ENCODE measurements at places on chromosomes 3 and 15.
A peak's percentile ranks its signal among the peaks of the same experiment; 100 is the strongest.

- peak; percentile 44 for DNase-seq
These were observed 15.8 kb downstream of the ABHD17C start for GRCh38 chr15:80710635-80711554.

- no peak for DNase-seq
These were observed 6.1 kb downstream of the SOX14 start for GRCh38 chr3:137770066-137770834.

DNA sequence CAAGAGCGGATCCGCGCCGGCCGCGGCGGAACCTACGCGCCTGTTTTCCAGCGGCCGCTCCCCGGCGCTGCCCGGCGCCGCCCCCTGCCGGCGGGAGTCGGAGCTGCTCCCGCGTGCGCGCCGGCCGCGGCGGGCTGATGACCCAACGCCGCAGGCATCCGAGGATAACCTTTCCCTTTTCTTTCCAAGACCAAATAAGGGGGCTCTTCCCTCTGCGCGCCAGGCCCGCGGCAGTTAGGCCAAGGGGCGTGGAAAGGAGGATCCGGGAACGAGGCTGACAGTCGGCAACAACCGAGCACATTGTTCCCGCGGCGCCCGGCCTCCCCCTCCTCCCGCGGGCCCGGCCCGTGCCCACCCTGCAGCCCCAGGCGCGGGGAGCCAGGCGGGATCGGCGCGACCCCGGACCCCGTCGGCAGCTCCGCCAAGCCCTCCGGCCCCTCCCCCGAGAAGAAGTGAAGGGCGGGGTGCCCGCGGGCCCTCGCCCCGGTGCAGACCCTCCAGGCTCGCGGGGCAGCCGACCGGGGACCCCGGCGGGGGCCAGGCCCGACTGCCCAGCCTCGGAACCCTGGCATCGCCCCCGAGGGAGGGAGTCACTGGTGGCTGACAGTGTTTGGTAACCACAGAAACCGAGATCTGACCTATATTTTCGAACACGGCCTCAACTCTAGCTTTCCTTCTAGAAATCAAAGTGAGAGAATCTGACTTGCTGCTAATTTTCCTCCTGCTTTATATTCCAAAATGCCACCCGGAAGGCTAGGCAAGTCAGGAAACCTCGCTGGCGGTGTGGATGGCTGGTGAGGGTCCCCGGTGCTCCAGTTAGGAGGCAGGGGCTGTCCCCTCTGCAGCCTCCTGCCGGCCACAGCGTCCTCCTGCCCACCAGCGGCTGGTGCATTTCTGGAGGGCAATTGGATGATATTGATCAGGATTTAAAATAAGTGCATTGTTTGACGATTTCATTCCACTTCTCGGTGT lies 45.6 kb upstream of the SYNM start:
- no peak for DNase-seq

DNA sequence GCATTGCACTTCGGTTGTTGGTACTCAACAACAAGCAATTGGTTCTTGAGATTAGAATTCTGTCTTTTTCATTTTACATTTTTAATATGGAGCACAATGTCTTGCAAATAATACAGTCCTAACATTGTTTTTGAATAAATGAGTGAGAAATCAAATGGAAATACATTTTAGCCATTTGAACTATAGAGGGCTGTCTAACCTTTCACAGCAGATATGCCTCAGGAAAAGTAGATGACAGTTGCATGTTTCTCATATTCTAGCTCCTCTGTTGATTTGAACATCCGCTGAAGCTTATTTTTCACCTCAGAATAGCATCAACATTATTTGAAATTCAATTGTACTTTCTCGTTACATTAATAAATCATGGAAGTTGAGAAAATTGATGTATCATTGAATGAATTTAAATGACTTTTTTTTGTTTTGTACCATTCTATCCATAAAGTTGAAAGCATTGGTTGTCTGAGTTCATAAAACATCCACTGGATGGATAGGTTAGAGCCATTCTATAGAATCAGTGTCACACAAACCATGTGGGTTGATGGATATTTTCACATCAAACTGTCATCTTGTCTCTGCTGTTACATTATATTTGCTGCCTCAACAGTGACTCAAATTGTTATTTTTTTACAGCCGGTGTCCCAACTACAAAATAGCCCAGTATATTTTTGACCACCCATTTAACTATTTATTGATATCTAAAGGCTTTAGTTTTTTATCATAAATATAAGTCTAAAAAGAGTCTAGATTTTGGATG lies 928.3 kb downstream of the NSUN3 start:
- DNase-seq = no peak

- DNase-seq = no peak
These were observed 110.2 kb downstream of the ADCY5 start for GRCh38 chr3:123338620-123339061.

DNA sequence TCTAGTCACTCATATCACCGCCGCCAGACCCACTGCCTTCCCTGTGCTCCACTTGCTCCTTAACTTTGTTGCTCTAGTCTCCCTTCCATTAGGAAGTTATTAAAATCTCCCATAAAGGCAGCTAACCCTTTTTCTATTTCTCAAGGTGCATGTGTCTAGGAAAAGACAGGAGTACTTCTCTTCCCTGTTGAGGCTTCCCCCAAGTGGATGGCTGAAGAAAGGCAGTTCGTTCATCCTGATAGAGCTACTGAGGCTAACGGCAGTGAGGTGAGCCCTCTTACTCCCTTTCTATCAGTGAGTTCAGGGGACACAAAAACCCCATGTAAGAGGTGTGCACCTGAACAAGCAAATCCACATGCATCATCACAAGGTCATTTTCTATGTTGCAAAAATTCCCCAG lies 397.8 kb downstream of the IGSF11 start:
- no peak for DNase-seq

- DNase-seq = no peak
These were observed 38.7 kb downstream of the FGD5 start for GRCh38 chr3:14857506-14857905.

GRCh38 chr3:8658306-8659212 lies 14.0 kb upstream of the SSUH2 start:
- DNase-seq = no peak

- DNase-seq = no peak
These were observed 51.4 kb downstream of the CPEB1 start for GRCh38 chr15:82595766-82596165.

GRCh38 chr3:117084277-117084676 lies 374.7 kb downstream of the TUSC7 start:
- no peak for DNase-seq

DNA sequence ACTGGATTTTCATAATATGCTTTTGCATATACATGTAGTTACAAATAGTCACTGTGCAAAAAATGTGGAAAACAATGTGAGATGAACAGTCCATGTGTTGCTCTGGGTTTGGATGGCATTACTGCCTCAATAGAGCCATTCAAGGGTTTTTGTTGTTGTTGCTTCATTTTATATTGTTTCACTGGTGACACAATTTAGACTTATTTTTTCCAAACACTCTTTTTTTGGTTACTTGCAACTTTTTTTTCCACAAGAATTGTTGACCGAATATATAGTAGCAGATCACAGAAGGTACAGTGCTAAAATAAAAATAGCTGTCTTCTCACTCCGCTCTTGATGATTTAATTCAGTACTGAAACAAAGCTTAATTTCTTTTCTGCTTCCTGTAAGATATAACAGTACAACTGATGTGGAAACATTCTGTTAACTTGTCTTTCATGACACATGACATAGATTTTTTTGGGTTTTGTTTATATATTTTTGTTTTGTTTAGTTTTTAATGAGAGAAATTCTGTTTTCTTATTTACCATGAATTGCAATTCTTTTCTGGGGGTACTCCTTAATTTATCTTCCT lies 618.6 kb downstream of the NAALADL2 start:
- DNase-seq = no peak

DNA sequence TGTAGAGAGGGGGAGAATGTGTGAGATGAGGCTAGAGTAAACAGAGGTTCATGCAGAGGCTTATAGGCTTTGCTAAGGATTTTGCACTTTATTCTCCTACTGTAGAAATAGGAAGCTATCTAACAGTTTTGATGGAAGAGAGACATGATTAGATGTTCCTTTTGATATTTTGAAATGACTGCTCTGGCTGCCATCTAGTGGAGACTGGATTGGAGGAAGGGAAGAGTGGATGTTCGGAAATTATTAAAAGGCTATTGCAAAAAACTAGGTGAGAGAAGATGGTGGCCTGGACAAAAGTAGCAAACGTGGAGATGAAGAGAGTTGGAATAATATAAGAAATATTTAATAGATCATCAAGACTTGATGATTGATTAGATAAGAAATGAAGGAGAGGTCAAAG lies 42.2 kb downstream of the SYN2 start:
- DNase-seq = no peak

GRCh38 chr3:99869621-99870020 lies 52.0 kb downstream of the CMSS1 start:
- DNase-seq = no peak

GRCh38 chr3:48891606-48892005 lies 7.1 kb downstream of the SLC25A20 start:
- no peak for DNase-seq

DNA sequence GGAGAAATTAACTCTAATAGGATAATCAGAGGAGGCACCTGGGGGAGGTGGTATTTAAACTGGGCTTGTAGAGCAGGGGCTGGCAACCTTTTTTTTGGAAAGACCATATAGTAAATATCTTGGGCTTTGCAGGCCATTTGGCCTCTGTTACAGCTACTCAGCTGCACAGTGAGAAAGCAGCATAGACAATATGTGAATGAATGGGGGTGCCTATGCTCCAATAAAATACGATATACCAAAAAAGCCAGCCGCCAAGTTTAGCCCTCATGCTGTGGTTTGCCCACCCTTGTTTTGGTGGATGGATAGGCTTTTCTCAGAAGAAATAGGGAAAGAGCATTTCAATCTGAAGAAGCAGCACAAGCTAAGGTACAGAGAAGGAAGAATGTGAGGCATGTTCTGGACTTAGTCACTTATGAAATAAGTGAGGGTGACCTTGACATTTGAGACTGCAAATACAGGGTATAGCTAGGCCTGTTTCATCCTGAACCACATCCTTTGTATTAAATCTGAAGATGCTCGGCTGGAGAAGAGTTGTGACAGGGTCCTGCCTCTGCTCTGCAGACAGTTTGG lies 131.0 kb upstream of the NR2E3 start:
- DNase-seq = no peak

GRCh38 chr15:63288342-63288741 lies 10.9 kb downstream of the APH1B start:
- no peak for DNase-seq

DNA sequence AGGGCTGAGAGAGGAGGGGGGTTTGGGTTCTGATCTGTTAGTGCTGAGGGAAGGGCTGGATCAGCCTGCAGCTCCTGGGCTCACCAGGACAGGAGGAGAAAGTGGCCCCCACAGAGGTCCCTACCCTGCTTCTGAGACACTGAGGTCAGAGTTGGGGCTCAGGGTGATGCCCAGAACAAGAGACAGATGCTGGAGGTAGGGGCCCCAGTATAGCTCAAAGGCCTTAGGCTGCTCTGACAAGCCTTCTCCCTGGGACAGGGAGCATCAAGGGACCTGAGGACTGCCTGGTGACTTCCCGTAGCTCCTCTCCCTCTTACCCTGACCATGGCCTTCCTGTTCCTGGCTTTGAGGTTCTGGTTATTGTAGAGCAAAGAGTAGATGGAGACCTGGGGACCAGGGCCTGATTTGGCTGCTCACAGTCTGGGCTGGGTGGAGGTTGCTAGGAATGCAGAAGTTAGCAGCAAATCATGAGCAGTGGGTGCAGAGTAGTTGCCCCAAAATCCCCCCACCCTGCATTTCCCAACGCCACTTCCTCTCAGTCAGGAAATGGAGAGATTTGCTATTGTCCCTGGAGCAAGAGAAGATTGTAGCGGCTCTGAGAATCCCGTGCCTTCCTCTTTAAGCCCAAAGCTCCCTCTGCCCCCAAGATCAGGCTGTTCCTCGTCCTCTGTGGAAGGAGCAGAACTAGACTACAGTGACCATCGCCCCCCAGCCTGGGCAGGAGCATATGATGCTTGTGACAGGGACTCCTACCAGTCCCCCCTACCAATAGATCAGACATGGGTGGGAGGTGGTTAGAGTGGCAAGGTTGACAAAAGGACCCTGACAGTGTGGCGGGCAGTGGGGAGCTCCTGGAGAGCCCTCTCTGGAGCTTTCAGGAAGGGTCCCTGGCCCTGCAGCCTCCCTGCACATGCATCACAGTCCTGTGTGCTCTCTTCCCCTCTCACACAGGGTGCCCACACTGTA lies 47.4 kb upstream of the SEC22A start:
- no peak for DNase-seq

DNA sequence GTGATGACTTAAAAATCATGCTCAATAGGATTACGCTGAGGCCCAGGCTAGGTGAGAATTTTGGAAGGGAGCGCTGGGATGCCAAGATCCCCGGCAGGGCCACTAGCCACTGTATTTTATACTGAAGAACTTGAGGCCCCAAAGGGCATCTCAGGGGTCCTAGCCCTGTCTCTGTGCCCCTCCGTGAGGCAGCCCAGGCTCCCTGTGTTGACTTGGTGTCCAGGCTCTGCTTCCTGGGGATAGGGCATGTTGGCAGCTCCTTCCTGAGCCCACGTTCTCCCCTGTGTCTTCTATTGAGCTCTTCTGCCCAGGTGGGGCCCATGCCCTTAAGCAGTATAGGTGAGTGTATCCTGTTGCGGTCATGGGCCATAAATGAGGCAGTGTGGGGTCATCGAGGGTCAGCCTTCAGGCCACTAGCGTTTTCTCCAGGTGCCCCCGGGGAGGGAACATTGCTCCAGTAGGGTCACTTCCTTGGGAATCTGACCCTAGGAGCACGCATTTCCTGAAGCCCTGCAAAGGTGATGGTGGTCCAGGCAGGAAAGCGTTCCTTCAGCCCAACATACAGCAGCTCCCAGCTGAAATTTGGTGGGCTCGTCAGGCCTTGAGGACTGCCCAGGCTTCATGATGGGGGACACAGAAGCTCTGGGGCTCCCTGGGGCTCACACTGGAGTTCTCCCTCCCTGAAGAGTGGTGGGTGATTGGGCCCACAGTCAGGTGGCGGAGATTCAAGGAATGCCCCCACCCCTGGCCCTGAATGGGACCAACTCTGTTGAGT lies 189.4 kb downstream of the UBE3A start:
- DNase-seq = no peak

- DNase-seq = no peak
These were observed 20.4 kb downstream of the TMOD2 start for GRCh38 chr15:51771773-51772172.

GRCh38 chr3:119293871-119294695 lies at the start of gene ARHGAP31:
Gene ARHGAP31, plus strand, starts transcription at chr3:119294383. Its CDS starts 522 bp downstream, at chr3:119294905.
- peak; percentile 73 for DNase-seq

GRCh38 chr15:28947221-28947674 lies 61.5 kb downstream of the APBA2 start:
- no peak for DNase-seq

GRCh38 chr3:146881356-146881755 lies 276.2 kb upstream of the PLSCR5 start:
- no peak for DNase-seq

Measured in stimulated activated CD4-positive, alpha-beta T cell treated with anti-CD3 and anti-CD28 coated beads, Interleukin-15, amount 100 ng/mL, for 48 hours (primary cell).